ENCODE measurements at places on chromosomes 2 and 18.

GRCh38 chr18:76353046-76353445 lies 142.0 kb downstream of the ZNF516 start:
- DNase-seq: no peak

DNA sequence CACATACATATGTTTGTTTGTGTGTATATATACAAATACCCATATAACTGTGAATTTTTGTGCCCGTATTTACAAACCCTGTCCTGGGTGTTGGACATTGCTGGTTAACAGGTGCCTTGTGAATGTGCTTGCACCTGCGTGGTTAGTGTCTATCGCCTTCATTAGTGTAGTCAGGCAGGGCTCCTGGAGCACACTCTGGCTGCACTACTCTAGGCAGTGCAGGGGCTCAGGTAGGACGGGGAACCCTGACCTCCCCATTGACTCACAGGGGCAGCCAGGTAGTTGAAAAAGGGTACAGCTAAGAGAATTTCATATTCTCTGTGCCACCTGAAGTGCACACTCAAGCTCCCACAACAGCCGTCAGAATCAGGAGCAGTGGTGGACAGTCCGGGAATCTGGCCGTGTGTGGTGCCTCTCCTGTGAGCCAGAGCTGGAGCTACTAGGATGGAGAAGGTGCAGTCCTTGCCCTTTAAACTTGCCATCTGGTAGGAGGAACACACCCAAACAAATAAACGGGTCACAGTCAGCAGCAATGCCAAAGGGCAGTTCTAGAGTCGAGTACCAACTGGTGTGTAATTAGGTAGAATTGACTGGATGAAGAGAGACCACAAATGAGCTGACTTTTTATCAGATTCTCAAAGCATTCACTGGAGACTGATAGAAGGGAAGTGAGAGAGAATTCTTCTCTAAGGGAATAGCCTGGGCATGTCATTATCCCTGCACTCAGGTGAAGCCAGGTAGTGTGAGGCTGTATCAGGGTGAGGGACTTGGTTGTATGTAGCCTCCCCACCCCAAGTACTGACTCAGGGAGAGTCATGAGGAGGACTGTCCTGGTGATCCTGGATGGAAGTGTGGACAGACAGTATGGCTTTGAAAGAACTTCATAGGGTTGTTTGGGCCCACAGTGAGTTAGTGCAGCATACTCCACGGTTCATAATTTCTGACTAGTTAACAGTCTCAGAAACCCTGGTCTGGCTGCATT lies 44.1 kb downstream of the FARP2 start:
- DNase-seq: no peak

DNA sequence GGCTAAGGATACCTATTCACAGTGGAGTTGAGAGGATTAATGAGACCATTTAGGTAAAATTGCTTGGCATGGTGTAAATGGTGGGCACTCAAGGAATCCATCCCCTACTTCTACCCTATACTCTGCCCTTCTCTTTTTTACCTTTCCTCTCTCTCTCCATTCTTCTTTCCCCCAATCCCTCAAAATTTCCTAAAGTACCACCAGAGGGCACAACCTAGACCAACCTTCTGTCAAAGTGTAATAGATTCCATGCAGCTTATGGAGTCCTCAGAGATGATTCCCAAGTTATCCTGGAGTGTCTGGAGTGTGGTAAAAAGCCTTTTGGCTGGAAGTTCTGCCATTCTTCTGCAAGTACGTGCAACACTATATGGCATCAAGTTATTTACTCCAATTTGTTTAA lies 33.0 kb upstream of the CCDC195 start:
- DNase-seq: no peak

DNA sequence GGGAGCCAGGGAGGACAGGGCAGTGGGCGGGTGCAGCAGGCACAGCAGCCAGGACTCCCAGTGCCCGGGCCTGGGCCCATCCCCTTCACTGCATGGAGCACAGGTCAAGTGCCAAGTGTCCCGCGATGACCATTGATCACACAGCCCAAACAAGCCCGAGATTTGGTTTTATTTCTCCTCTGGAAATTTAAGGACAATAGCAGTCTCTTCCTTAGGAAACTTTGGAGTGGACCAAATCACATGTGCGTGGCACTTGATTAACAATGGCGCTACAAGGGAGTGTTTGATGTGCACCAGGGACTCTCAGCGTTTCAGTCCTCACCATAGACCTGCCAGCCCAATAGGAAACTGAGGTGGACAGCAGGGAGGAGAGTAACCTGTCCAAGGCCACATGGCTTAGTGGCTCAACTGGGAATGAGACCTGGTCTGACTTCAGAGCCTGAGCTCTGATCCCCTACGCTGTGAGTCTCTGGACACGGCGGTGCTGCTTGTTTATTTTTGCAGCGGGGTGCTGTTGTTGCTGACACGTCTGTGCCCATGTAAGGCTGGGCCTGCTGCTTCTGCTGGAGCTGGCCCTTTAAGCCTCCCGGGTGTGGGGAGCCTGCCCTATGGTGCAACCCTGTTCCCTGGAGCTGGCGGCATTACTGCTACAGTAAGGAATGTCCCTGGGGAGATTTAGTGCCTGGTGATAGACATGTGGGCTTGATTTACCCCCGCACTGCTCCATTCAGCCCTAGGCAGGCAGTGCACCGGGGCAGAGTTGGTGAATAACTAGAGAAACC lies 194.2 kb downstream of the INHBB start:
- DNase-seq: no peak

DNA sequence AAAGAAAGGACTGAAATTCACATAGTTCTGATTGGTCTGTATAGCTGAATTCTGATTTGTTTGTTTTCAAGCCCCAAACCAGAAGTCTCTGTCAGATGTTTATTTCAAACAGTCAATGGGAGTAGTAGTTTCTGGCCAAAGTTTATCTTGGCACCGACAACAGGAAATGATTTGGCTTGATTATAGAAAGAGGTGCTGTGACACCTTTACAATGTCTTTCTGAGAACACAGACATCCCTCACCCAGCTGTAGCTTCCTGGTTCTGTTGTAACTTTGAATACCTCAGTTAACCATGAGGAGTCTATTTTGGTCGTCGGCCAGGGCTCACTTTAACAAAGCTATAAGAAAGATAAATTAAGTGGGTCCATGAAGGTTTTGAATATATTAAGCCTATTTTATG lies 545.0 kb upstream of the ZNF804A start:
- DNase-seq: no peak

GRCh38 chr2:133636287-133636686 lies 68.0 kb upstream of the NCKAP5 start:
- DNase-seq: no peak

GRCh38 chr18:5857180-5857579 lies 38.1 kb downstream of the TMEM200C start:
- DNase-seq: no peak

Data from anterior cingulate cortex (tissue), 58 donors.